ENCODE measurements at places on chromosomes 4 and X.

- no peak for DNase-seq
Observed at GRCh38 chr4:67103001-67103747, 442.1 kb downstream of the CENPC start.

DNA sequence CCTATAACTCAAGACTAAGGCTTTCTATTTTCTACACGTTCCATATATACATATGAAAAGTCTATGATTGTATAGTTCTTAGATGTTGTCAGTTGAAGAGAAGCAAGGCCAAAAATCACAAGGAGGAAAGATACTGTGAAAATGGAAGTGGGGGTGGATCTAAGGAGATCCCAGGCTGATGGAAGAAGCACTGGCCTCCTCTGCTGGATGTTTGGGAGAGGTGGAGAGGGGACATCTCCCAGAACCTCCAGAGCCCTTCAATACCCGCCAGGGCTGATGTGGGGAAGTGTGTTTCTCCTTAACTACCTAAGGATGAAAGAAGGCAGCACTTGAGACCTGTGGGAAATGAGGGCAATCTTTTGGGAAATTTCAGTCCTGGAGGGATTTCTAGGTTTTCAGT lies 67.4 kb downstream of the RASGEF1B start:
- DNase-seq: no peak

DNA sequence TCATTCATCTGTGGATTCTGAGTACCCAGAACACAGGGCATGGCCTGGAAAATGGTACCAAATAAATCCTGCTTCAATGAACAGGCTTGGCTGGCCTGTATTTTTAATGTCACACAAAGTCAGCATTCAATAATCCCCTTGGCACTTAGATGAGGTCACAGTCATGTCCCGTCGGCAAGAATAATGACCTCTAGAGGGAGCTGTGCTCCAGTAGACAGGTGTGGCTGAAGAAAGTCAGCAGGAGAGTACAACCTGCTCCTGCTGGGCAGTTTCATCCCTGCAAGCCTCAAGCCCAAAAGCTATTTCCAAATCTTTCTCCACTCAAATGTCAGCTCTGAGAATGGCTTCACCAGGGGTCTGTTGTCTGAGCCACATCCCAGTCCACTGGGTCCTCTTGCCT lies 404.0 kb upstream of the F9 start:
- DNase-seq: no peak

DNA sequence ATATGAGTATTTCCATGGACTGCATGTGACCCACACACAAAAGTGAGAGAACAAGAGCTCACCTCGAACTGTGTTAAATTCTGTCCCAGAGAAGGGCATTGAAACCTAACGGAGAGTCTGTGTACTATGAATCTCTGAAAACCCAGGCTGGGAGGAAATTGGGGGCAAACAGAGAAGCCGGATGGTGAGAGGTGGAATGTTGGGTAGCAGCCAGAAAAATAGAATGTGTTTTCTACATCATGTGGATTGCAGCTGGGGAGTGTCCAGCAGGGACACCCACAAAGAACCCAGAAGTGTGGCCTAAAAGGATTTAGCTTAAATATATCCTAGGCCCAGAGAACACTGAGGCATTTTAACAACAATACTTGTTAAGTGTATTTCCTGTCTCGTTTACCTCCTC lies 38.6 kb downstream of the MND1 start:
- no peak for DNase-seq

GRCh38 chrX:154021131-154021611 lies 1.5 kb upstream of the IRAK1 start:
- DNase-seq: peak; percentile 39

DNA sequence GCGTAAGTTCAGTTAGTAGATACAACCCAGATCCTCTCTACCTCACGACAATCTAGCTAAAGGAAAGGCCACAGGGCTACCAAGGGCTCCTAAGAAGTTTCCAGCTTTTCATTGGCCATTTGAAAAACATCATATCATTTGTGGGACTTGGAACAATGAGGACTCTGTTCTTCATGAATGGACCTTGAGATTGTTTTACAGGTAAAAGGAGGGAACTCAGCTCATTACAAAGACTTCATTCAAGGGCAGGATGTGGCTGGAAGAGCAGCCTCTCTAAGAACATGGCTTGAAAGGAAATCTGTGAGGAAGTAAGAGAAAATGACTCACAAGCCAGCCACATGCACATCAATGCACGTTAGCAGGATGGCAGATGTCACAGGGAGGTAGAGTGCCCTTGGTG lies 105.9 kb upstream of the SLC7A11 start:
- DNase-seq: no peak

DNA sequence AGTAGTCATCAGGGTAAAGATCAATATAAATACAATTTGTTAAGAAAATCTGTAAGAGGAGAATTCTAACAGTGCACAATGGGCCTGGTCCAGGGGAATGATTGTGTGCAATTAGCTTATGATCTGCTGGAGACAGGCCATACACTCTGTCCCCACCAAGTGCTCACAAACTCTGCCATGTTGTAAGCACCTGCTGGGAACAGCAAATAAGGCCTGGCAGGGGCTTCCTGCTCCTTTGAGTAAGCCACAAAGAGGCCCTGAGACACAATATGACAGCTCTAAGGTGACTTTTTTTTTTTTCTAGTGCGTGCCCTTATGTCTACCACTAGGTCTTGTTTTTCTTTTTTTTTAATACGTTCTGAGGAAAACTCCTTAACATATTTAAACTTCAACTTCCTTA lies 866.3 kb upstream of the PCDH7 start:
- no peak for DNase-seq

DNA sequence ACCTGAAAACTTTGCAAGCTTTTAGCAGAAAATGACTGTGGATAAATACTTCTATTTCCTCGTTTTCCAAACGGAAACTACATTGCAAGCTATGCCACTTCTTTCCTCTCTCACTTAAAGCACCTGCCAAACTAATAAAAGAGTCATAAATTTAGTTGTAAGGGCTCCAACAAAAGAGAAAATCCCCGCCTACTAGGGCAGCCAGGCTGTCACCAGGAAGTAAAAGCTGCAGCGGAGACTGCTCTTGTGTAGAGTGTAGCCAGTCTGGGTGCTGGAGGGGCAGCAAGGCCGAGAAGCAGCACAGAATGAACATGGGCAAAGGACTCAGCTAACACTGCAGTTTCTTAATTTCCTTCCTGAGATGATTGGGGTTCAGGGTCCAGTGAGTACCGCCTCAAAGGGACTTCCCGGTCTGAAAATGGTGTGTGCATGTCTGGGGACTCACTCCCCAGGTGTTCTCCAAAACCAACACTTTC lies 89.3 kb upstream of the MAML3 start:
- DNase-seq: no peak

DNA sequence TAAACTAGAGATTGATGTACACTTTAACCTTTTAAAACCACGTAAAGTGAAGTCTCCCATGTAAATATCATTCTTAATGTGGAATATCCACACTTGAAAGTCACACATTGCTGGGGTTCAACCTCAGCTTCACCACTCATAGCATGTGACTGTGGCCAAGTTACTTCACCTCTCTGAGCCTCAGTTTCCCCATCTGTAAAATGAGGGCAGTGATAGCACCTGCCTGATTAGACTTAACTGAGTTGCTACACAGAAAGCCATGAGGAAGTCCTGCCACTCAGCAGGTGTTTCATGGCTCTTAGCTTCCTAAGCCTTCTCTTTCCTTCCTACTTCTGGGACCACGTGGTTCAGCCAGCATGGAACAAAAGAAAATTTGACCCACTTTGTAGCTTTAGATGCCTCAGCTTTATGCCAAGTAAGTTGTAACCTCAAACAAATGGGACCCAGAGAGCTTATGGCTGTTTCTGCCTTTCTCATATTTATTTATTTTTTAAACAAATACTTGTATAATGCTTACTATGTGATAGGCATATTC lies 277.3 kb upstream of the KLF3 start:
- no peak for DNase-seq

GRCh38 chr4:152856960-152857359 lies 77.2 kb downstream of the ARFIP1 start:
- DNase-seq: no peak

- DNase-seq: no peak
Observed at GRCh38 chr4:13535118-13535517, 9.2 kb downstream of the NKX3-2 start.

GRCh38 chr4:38889143-38889542 lies 21.5 kb downstream of the FAM114A1 start:
- peak; percentile 54 for DNase-seq

DNA sequence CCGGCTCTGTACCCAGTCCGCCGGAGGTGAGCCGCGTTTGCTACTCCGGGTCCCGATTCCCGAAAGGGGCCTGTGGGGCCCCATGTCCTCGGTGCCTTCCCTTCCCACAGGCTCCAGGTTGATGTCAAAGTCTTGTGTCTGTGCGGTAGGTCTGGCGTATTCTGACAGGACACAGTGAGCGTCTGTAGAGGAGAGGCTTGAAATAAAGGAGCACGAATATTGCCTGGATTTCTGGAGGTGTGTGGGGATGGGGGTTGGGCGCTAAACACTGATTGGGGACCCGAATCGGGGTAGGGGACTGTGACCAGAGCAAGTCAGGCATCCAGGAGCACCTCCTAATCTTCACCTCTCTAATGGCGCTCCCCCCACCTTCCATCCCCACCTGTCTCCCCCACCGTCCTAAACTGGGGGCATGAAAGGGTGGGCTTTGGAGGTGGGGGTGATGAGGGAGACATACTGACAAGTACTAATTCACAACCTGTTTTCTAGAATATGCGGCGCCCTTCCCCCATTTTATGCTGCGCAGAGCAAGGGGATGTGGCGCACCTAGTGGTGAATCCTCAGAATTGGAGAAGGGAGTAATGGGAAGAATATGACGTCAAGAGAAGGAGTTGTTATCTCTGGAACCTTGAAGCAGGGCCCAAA lies 855 bp downstream of the GPRASP2 start:
- no peak for DNase-seq

DNA sequence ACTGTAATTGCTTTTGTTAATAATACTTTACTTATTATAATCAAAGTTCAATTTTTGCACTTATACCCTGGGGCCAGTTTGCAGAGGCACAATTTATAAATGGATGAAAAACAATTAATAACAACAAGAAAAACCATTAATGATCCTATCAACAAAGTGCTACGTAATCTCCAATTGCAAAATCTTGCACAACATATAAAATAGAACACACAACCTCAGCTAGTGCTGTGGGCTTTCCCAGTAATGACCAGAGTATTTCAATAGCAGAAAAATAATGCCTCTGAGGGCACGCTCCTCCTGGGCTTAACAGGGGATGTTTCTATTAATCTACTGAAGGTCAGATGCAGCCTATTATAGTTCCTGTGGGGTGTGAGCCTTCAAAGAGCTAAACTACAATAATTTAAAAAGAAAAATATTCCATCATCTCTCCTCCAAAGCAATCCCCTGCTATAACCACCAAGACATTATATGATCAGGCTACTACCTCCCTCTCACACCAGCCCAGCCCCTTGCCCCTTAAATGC lies 508.5 kb upstream of the SLIT2 start:
- DNase-seq: no peak

DNA sequence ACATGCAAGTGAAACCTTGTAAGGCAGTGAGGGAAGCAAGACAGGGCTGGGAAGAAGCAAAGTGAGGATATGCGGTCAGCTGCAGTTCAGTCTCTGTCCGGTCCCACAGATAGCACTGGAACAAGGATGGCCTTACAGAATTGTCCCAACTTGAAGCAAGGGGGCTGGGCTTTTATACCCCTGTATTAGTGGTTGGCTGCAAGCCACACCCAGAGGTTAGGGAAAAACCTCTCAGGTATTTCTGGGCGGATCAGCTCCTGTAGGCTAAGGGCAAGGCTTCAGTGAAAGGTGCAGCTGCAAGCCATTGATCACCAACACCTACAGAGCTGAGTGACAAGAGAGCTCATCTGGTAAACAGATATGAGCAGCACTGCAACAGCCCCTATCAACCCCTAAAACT lies 89.0 kb downstream of the KDR start:
- no peak for DNase-seq

DNA sequence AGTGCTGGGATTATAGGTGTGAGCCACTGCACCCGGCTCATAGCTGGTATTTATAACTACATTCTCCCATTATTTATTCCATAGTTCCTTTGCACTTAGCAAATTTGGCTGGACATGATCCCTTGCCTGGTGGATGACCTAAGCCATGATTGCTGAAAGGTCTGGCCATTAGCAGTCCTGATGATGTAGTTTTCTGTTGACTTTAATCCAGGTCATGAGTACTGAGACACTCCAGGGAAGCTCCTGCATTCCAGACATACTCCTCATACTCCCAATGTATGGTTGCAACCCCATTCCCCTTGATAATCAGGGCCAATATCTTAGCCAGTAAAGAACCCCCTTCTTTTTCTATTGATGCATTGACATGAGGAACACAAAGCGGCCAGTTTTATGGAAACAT lies 24.4 kb upstream of the MGST2 start:
- no peak for DNase-seq

DNA sequence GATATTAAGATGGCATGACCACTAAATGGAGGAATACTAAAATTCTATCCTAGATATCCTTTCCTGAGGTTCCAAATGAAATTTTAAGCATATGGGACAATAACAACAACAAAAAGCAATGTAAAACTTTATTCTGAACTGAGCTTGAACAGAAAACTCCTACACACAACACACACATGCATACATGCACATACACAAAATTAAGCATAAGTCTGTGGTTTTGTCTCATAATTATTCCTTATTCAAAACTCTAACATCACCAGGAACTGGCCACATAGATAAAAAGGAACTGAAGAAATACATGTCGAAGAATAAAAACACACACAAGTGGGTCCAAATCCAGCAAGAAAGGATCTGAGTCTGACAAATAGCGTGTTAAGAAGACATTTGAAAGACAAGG lies 168.0 kb downstream of the COX18 start:
- DNase-seq: no peak

DNA sequence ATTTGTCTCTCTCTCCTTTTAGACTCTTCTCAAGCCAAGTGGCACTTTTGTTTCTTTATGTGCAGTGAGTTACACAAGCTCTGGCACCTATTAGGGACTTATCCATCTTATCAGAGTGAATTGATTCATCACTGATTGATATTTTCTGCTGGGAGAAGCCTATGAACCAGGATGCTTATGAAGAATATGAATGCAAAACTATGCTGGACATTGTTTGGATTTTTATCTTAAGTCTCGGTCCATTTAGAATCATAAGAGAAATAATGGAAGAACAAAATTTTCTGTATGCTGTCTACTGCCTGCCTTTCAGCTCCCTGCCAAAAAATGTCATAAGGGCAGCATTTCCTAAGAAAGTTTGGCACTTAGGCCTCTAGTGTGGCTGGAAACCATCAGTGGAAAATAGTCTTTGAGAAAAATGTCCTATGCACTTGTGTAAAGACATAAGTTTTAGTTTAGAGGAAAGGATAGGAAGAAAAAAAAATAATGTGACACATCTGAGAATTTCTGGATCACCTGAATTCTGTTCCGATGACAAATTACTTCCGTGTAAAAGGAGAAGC lies 365.7 kb upstream of the MAD2L1 start:
- DNase-seq: no peak
